ENCODE measurements at places on chromosomes 2 and 18. TPM values are rescaled to one million over a fixed set of nuclear protein-coding genes. Genes with fewer than 3 reads are reported as not detected.

DNA sequence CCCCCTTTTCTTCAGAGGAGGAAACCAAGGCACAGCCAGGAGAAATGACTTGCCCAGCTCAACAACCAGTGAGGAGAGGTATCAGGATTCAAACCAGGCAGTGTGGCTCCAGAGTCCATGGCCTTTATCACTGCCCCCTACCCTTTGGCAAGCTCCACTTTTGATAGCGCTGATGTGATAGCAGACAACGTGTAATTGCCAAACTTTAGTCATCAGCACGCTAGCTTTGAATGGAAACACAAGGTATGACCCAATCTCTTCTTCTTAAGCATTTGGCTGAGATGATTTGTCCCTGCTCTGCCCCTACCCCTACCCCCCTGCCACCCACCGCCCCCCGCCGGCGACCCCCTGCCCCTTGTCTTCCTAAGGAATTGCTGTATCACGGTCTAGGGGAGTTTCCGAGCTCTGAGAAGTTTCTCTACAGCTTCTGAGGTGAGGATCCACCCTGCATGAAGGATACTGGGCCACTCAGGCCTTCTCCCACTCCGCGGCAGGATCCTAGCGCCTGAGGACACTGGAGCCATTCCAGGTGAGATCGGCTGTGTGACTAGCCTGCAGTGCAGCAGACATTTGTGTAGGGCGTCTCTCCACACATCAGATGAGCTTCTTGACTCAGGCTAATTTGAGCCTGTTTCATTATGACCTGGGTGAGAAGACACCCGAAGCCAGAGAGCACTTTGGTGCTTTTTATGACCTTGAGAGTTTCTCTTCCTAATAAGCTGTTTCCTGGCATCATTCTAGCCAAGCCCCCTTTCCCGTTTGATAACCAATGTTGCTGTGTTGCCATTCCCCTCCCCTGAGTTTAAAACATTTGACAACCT lies 75.1 kb upstream of the MAP4K4 start:
- DNase-seq: no peak

- DNase-seq: no peak
Observed at GRCh38 chr2:40168032-40168431, 283.9 kb downstream of the SLC8A1 start.

GRCh38 chr2:69948032-69948962 lies 13.1 kb downstream of the ASPRV1 start:
- DNase-seq: no peak

GCG gene
- total RNA-seq: not detected

Measured in Caki2 (cell line).